CD8-positive, alpha-beta memory T cell (primary cell): ENCODE measurements at places on chromosomes 3 and 15. TPM values are rescaled to one million over a fixed set of nuclear protein-coding genes. Genes with fewer than 3 reads are reported as not detected.

TMEM212 gene
- total RNA-seq: not detected

RFC4 gene
- 106 TPM for total RNA-seq

WDR93 gene
- not detected for total RNA-seq

GPR156 gene
- not detected for total RNA-seq

SOX14 gene
- not detected for total RNA-seq

RARRES1 gene
- not detected for total RNA-seq

HRG gene
- total RNA-seq: not detected

PTX3 gene
- not detected for total RNA-seq

MYO1E gene
- total RNA-seq: 15.4 TPM

SAMMSON gene
- not detected for total RNA-seq

TMIE gene
- total RNA-seq: not detected

ARGFX gene
- total RNA-seq: not detected
